Immature natural killer cell (primary cell): ENCODE measurements at places on chromosomes 7 and 10. TPM values are rescaled to one million over a fixed set of nuclear protein-coding genes. Genes with fewer than 3 reads are reported as not detected.

DNA sequence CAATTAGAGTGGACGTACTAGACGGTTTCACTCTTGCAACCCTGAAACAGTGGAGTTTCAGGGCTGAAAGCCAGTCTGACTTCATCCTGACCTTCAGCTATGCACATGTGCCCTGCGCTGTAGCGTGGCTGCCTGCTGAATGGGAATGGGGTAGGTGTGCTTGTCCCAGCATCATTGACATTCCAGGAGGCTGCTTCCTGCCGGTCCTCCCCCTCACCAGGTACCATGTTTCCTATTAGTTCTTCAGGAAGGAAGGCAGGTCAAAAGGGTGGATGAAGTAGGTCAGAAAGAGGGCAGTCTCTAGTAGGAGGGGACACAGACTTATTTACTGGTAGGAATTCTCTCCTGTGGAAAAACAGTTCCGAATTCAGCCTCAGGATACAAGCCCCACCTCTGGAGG lies 551.8 kb upstream of the GALNT17 start:
- peaks cover 2% of the 10 kb centered on the region for H3K27me3 ChIP-seq
- no peak overlapping the region for H3K27ac ChIP-seq
- H3K4me1 ChIP-seq: no peaks in the 10 kb centered on the region
- no peaks in the 10 kb centered on the region for H3K36me3 ChIP-seq

DNA sequence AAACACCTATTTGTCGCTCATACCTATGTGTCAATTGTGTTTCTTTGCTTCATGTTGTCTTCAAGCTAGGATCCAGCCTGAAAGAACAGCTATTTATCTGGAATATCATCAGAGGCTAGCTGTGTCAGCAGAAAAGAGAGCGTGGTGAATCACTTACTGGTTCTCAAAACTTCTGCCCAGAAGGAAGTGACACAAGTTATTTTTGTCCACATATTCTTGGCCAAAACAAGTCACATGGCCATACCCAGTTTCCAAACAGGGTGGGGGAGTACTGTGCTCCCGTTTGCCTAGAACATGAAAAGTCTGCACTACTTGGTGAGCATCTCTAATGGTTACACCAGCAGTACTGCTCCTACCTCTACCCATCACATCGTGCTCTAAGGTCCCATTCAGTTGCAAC lies 160.9 kb upstream of the CSTF2T start:
- H3K27me3 ChIP-seq: no peaks in the 10 kb centered on the region
- DNase-seq: no peak
- H3K4me1 ChIP-seq: no peaks in the 10 kb centered on the region
- H3K27ac ChIP-seq: no peak overlapping the region

The VCL gene
- polyA plus RNA-seq: 95.0 TPM

DNA sequence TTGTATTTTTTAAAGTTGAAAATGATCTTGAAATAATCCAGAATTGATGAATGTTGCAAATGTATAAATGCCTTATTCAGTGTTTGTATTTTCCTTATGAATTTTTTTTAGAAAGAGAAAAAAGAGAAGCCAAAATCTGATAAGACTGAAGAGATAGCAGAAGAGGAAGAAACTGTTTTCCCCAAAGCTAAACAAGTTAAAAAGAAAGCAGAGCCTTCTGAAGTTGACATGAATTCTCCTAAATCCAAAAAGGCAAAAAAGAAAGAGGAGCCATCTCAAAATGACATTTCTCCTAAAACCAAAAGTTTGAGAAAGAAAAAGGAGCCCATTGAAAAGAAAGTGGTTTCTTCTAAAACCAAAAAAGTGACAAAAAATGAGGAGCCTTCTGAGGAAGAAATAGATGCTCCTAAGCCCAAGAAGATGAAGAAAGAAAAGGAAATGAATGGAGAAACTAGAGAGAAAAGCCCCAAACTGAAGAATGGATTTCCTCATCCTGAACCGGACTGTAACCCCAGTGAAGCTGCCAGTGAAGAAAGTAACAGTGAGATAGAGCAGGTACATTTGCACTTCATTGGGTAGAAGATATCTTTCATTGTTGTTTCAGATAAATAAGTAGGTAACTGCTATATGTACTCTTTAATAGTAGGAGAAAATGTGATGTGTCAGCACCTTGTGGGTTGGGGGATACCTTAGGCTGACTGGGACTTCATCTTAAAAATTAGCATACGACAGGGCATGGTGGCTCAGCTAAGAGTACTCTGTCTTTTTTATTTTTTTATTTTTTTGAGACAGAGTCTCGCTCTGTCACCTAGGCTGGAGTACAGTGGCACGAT lies 3.9 kb downstream of the DDX21 start:
- H3K4me1 ChIP-seq: peaks cover 30% of the 10 kb centered on the region
- H3K36me3 ChIP-seq: peaks cover 3% of the 10 kb centered on the region
- peaks cover 13% of the 10 kb centered on the region for H3K27me3 ChIP-seq
- no peak overlapping the region for H3K4me3 ChIP-seq
- peak overlapping the region; percentile 21 for H3K27ac ChIP-seq

The GBX1 gene
- polyA plus RNA-seq: not detected

GRCh38 chr7:20236790-20237189 lies 19.6 kb upstream of the MACC1 start:
- DNase-seq: no peak
- H3K36me3 ChIP-seq: no peaks in the 10 kb centered on the region
- no peaks in the 10 kb centered on the region for H3K27me3 ChIP-seq
- H3K27ac ChIP-seq: no peak overlapping the region
- H3K4me1 ChIP-seq: no peaks in the 10 kb centered on the region
